ENCODE measurements at places on chromosomes 7 and 10.

GRCh38 chr10:115022733-115023132 lies 70.4 kb upstream of the ATRNL1 start:
- no peak for DNase-seq

DNA sequence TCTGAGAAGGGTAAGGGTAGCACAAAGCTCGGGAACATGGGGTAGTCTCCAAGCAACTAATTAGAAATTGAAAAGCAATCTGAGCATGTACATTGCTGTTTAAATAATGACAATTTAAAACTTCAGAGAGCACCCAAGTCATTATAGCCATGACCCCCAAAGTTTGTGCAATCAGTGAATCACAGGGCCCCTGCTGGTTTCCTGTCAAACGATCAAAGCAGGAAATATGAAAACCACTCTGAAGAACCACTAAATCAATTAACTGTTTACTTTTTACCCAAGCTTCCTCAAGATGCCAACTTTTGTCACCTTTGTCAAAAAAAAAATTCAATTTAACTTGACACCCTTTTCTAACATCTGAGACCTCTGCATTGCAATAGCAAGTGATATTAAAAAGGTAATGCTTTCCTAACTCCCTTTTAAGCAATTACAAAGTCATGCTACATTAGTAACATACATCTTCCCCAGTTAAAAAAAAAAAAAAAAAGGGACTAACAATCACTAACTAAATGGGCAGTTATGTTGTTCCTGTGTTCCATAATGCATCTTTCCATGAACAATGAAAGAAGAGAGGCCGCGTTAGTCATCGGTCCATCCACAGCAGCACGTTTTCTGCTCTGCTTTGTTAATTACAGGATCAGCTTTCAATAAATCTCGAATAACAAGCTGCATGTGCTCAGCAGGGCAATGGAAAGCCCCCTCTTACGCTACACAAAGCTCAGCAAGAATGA lies 80.6 kb downstream of the ETV1 start:
- no peak for DNase-seq

DNA sequence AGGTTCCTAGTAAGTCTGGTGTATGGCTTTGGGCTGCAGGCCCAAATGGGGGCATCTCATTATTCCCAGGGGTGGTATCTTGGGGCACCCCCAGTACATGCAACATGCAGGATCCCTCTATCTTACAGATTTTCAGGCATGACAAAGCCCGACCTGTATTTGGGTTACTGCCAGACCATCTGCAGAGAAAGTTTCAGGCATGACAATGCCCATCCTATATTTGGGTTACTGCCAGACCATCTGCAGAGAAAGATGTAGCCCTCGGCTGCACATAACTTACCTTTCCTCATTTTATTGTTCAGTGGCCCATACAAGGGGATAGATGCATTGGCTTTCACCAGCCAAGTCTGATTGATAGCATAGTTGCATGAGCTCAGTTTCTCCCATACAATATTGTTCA lies 112.2 kb upstream of the RAB18 start:
- no peak for DNase-seq

DNA sequence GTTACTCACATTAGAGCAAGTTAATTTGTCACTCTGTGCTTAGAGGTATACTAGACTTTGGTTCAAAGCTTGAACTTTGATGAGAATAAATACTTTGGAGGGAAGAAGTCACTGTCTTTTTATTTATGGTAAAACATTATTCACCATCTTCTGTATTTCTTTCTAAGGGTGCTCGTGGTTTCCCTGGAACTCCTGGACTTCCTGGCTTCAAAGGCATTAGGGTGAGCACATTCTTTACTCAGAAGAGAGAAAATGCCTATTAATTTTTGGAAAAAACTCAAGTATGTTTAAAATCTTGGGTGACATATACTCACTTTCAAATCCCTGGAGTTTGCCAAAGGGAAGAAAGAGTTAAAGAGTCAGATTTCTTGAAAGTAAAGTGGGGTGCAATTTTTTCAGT lies 10.8 kb downstream of the COL1A2 start:
- DNase-seq, result no peak

DNA sequence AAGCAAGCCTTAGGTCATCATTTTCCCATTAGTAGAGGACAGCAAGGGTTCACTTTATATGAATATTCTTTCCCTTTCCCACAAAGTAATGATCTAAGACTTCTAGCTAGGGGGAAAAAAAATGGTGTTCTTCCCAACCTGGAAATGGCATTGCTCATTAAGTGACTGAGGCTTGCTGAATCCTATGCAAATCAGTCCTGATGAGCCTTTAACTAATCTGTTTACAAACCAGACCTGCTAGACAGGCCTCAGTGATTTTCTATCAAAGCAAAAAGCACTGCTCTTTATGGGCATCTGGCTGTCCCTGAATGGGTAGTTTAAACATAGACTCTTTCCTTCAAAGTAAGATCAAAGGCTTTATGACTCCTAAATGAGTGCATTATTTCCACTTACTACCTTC lies 146.3 kb downstream of the HIBADH start:
- no peak for DNase-seq

DNA sequence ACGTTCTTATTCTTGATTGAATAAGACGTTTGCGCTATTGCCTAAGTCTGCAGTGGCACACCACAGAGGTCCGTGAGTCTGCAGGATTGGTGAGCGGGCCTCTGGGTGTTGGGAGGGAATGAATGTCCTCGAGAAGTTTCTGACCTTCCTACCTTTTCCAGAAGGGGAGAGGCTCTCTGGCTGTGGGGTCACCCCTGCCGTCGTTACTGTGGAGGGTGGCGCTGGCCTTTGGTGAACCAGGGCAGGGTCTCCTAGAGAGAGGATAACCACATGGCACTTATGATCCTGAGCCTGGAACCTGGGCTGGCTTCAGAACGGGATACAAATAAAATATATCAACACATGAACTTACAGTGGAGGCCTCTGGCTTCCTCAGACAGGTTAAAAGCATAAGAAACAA lies 13.8 kb downstream of the IL15RA start:
- no peak for DNase-seq
